GOT3 (cell line): ENCODE measurements at places on chromosomes 1 and 21.
A peak's percentile ranks its signal among the peaks of the same experiment; 100 is the strongest.

DNA sequence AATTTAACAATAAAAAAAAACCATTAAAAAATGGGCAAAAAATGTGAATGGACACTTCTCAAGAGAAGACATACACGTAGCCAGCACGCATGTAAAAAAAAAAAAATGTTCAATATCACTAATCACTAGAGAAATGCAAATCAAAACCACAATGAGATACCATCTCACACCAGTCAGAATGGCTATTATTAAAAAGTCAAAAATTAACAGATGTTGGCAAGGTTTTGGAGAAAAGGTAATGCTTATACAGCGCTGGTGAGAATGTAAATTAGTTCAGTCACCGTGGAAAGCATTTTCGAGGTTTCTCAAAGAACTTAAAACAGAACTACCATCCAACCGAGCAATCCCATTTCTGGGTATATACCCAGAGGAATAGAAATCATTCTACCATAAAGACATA is 1091.5 kb upstream of the B3GALT2 start:
- no peak for DNase-seq

- no peak for DNase-seq
Measured at GRCh38 chr1:45669859-45670655, 16.3 kb downstream of the GPBP1L1 start.

- no peak for DNase-seq
Measured at GRCh38 chr21:26540651-26541050, 32.4 kb downstream of the CYYR1 start.

- DNase-seq, result peak; percentile 61
Measured at GRCh38 chr21:33947451-33948095, 32.0 kb upstream of the ATP5PO start.

DNA sequence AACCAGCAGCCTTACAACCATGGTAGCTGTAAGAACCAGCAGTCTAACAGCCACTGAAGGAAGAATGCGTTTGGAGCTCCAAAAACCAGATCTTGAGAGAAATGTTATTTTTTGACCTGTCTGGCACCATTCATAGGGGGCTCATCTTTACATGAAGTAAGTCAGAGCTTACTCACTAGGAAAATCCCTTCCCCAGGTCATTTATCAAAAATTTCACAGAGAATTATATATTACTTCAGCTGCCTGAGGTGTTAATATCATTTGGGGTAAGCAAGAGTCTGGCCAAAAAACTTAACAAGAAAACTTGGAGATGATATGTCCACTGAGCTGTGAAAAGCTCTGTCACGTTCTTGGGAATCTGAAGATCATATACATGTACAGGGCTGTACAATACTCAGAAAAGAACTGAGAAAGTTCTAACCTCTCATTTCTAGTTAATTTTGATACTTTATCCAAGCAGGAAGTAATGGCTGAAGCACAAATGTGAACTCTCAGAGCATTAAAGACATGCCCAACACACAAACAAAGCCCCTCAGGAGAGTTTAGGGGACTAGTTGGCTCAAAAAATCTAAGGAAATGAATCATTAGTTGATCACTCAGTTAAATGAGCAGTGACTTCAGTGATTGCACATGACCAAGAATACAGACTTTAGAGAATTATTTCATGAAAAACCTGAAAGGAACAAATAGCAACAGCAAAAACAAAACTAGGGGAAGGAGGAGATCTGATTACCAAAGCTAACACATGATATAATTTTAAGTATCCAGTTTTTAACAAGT is 681.1 kb downstream of the LTN1 start:
- no peak for DNase-seq

GRCh38 chr1:59915516-59915915 is 11.1 kb downstream of the CYP2J2 start:
- DNase-seq, result no peak

DNA sequence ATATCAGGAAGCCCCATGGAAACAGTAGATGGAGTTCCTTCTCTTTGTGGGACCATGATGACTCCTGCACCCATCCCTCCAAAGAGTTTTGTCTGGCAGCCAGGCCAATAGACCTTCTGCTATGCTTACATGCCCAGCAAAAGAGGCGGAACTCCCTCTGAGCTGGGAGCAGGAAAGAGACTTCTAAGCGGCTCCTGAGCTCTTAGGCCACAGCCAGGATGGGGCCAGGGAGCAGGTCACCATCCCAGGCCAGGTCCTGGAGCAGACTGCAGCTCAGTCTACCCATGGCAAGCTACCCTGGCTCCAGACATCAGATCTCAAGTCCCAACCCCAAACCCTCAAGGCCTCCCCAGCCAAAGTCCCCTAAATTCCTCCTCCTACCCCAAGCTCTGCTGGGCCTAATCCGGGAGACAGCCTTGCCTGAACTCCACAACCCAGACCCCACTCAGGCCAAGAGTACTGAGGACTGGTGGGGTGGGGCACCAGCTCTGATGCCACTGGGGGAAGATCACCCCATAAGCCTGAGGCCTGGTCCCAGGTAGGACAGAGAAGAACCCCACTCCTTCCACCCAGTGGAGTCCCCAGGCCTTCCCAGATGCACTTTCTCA is 387.9 kb downstream of the MATN1 start:
- DNase-seq, result no peak

- no peak for DNase-seq
Measured at GRCh38 chr1:2547210-2548067, 8.7 kb upstream of the TNFRSF14 start.

GRCh38 chr1:222769181-222769580 is 32.2 kb downstream of the FAM177B start:
- DNase-seq, result no peak

DNA sequence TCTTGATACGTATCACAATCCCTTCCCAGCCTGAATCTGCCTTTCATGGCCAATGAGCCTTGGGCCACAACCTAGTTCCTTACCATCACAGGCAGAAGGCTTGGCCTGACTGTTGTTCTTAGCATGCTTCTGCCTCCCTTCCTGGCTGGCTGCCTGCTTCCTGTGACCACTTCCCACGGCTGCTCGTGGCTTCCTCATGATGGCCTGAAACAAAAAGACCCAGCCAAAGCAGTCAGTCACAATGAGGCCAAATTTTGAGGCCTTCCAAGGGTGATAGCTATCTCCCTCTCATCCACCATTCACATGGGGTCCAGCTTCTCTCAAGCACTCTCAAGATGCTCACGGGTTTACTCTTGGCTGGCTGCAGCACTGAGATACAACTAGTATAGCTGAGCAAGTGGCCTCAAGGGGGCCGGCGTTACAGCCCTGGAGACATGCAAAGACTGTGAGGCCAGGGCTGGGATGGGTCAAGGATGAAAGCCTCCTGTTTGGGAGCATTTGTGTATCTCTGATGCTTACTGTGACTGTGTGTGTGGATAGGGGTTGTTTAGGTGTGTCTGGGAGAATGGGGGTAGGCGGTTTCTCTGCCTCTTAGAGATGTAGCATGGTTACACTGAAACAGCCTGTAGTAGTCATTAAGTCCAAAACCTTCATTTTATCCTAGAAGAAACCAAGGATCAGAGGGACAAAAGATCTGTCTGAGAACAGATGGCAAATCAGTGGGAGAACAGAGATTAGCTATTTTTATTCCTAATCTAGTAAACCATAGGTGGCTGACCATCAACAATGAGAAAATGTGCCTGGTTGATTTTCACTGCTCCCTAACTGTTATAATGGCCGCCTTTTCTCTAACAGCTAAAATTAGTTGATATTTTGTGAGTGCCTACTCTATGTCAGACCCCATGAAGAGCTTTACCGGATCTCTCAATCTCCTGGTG is 5.4 kb upstream of the TOE1 start:
- no peak for DNase-seq

DNA sequence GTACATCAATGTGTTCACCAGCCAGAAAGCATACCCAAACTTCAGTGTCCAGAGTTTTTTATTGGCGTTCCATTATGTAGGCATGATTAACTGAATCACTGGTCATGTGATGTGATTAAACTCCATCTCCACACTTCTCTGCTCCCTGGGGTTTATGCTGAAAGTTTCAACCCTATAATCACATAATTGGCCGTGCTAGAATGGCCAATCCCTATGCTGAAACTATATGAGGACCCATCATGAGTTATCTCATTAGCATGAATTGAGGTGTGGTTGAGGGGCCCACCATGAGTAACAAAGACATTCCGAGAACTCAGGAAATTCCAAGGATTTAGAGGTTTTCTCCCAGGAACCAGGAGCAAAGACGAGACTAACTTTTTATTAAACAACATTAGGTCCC is 31.8 kb upstream of the FBXO28 start:
- no peak for DNase-seq

- no peak for DNase-seq
Measured at GRCh38 chr1:163320891-163321290, 863 bp upstream of the NUF2 start.

- no peak for DNase-seq
Measured at GRCh38 chr21:35414056-35414455, 365.0 kb upstream of the RUNX1 start.

DNA sequence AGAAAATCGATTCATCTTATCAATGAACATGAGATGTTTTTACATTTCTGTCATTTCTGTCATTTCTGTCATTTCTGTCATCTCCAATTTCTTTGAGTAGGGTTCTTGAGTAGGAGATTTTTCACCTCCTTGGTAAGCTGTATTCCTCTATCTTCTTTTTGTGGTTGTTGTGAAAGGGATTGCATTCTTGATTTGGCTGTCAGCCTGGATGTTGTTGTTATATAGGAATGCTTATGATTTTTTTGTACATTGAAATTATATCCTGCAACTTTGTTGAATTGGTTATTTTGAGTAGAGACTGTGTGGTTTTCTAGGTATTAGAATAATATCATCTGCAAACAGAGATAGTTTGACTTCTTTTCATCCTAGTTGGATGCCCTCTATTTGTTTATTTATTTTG is 1233.7 kb downstream of the PLA2G4A start:
- DNase-seq, result no peak

DNA sequence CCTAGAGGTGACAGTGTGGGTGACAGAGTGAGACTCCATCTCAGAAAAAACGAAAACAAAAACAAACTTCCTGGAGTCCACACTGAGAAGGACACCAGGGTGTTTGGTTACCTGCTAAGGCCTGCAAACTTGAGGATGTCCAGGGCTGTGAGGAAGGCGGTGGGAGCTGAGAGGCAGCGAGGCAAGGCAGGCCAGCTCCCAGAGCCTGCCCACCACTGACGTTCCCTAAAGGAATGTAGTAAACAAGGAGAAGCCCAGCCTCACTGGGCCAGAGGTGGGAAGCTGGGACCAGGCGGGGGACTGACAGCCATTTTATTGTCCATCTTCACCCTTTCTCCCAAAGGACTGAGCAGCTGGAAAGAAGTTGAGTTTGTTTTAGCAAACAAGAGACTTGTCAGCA is 24.1 kb downstream of the SHISA4 start:
- no peak for DNase-seq

DNA sequence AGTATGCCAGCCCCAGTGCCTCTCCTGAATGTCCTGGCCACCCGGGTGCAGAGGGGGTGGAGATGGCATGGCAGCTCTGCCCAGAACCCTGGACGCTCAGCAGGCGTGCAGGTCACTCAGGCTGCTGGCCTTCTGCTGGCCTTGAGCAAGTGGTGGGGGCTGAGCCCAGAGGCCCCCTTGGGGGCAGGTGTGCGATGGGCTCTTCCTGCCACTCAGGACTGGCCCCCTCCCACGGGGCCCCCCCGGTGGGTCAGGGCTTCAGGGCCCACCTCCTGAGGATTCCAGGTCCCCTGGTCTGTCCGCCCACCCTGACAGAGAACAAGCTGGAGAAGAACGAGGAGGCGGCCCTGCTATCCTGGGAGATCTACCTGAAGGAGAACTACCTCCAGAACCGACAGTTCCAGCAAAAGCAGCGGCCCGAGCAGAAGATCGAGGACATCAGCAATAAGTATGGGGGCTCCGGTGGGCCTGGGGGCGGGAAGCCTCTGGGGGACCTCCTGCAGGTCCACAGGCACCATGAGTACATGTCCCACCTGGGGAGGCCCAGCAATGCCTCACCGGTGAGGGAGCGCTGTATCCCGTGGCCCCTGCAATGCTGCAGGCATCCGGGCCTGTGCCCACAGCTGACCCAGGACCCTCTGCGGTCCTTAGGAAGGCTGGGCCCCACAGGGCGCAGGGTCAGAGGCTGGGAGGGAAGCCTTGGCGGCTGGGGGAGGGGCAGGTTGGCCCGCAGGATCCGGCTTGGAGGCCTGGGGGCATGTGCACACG is 37.0 kb upstream of the LRRC3 start:
- no peak for DNase-seq

- DNase-seq, result no peak
Measured at GRCh38 chr21:42258150-42258884, 39.4 kb downstream of the ABCG1 start.

DNA sequence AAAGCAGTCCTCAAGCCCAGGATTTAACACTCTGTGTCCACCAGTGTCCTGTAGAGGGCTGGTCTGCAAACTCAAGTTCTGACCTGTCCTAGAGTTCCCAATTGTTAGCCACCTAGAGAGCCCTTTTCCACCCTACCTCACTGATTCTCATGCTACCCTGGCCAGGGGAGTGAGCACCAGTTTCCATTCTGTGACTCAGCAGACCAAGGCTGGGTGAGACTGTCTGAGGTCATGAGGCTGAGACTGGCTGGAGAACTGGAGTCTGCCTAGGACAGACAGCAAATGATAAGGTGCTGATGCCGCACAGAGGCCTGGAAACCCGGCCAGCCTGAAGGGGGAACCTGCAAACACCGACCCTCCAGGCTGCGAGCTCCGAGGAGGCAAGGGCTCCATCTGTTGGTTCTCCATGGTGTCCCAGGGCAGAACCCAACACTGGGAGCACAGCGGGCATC is 13.7 kb downstream of the GLIS1 start:
- no peak for DNase-seq

- DNase-seq, result no peak
Measured at GRCh38 chr1:18005238-18005637, 102.4 kb upstream of the IGSF21 start.

GRCh38 chr1:43930168-43930948 is 3.2 kb upstream of the ARTN start:
- no peak for DNase-seq

- no peak for DNase-seq
Measured at GRCh38 chr1:9900142-9901043, 9.7 kb downstream of the CTNNBIP1 start.

GRCh38 chr1:213277036-213277435 is 226.0 kb downstream of the RPS6KC1 start:
- DNase-seq, result no peak

DNA sequence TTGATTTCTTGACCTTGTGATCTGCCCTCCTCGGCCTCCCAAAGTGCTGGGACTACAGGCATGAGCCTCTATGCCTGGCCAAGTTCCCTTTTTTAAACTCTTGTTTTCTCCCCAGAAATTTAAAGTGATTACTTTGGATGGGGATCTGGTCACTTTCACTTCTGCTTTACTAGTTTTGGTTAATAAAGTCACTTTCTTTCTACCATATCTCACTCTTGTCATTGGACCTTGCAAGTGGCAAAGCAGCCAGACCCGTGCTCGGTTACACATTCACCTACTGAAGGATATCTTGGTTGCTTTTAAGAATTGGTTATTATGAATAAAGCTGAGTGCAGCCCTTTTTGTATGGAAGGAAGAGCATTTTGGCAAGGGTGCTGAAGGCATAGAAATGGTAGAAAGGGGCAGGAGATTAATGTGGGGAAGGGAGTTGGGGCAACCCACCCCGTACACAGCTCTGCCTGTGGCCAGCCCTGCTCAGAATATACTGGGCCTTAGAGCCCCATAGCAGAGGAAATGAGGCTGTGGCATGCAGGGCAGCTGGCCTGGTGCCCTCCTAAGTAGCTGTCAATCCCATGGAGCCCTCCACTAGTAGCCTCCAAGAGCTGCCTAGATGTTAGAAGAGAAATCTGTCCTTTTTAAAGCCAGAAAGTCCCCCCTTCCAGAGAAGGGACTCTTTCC is 40.7 kb downstream of the CD2 start:
- no peak for DNase-seq

- DNase-seq, result no peak
Measured at GRCh38 chr1:183435497-183435896, 17.3 kb upstream of the NMNAT2 start.
